ENCODE measurements at places on chromosomes 16 and 17.

GRCh38 chr17:28127196-28127595 is 84.7 kb downstream of the NLK start:
- DNase-seq: no peak

- peak; percentile 82 for DNase-seq
Observed at GRCh38 chr16:28317040-28317880, 24.9 kb downstream of the SBK1 start.

GRCh38 chr17:81295676-81296381 is 722 bp upstream of the SLC38A10 start:
- peak; percentile 51 for DNase-seq

GRCh38 chr17:40113907-40114245 is 7.9 kb upstream of the MSL1 start:
- no peak for DNase-seq

DNA sequence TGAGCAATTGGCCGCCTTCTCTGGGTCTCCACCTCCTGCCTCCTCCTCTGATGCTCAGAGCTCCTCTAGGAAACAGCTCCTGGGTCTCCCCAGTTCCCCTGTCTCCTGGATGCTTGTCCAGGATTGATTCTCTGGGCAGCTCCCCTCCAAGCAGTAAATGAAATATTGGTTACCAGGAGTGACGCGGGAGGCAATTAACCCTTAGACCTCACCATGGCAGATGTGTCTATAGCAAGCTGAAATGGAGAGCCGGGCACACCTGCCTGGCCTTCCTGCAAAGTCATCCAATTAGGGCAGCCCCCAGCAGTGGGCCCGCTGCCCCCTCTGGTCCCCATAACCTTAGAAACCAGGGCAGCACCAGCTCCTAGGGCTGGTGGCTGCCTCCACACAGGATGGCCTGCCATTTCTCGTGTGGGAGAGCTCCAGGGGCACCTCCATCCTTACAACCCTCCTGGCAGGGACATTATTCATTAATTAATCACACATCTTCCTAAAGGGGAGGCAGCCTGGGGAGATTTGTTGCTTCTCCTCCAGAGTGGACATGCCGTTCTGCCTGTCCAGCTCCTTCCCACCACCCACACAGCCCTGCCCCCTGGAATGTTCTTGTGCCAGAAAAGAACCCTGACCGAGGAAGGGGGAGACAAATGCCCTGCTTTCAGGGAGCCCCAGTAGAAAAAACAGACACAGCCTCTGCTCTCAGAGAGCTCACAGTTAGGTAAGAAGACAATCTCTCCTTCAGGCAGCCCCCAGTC is 8.3 kb upstream of the KIF18B start:
- no peak for DNase-seq
